Activated T-helper 1 cell treated with anti-CD3 and anti-CD28 coated beads, Interleukin-2, amount 50 U/mL, for 16 hours (primary cell): ENCODE measurements at places on chromosomes 3 and 15.

DNA sequence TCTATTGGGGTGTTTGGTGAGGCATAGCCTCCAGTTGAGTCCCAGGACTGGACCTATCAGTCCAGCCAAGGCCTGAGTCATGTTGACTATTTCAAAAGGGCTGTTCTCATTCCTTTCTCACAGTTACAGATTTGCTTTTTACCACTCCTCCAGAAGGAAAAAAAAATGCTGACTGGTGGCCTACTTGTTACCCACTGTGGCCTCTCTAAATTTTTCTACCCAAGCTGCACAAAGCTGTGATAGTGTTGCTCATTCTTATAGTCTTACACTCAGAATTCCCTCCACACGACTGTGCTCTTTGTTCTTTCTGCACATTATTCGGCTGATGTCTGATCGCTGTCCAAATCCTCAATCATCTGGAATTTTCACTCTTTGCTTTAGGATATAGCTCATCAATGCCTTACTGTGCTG is 1142.2 kb downstream of the IGSF11 start:
- no peak for DNase-seq

- no peak for DNase-seq
These were observed 201.9 kb downstream of the DIPK2A start for GRCh38 chr3:144173491-144173890.

DNA sequence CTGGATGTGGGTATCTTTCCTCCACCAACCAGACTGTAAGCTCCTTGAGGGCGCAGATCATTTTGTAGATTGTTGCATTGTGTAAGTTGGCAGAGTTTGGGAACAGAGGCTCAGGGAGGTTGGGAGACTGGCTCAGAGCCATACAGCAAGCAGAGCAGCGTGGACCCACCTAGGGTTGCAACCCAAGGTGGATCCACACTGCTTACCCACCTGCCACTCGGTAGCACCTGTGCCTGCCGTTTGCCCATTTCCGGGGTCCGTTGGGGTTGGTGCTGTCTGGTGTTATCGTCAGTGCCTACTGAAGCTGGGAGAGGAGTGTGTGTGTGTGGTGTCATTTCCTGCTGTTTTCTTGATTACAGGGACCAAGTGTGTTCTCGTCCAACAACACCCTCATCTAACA is 19.0 kb downstream of the SMAD6 start:
- DNase-seq: no peak

DNA sequence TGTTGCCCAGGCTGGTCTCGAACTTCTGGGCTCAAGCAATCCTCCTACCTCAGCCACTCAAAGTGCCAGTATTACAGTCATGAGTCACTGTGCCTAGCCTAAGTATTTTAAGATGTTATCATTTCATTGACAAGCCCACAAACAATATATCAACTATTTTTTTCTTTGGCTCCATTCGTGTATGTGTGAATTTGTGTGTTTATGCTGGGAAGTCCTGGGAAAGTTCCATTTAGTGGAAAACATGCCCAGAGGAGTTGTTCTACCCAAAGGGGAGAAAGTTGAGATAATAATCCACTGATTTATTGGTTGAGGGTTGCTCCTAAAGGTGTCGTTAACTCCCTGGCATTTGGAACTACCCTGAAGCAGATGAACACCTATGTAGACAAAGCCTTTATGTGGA is 58.8 kb downstream of the KIF9 start:
- no peak for DNase-seq
